Stimulated activated naive CD4-positive, alpha-beta T cell treated with Interleukin-2 at 50 U/mL for 16 hours (primary cell): ENCODE measurements at places on chromosomes 6 and 20.

DNA sequence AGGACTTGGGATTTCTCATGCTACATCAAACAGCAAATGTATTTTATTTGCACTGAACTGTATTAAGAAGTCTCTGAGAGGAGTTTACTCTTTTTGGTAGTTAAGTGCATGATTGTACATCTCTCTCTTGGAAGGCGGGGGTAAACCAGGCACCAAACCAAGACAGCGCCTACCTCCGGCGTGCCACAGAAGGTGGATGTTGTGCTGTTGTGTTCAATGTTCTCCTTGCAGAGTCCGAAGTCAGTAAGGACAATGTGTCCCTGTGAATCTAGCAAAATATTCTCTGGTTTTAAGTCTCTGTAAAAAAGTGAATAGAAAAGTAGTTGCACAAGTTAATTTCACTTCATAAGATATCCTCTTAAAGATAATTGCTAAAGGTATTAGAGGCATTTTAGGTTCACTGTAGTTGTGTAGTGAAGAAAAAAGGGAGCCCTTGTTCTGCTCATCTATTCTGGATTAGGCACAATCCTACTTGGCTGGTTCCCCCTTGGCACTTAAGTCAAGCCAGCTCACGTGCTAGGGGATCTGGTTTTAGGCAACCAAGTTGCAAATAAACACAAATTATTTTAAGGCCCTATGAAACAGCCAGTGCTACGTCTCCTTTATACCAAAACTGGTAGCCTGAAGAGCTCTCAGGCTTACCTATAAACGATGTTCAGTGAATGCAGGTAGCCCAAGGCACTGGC lies 119.7 kb upstream of the SLC2A12 start:
- DNase-seq, result no peak

- no peak for DNase-seq
Observed at GRCh38 chr6:147577488-147577887, 69.0 kb downstream of the SAMD5 start.

DNA sequence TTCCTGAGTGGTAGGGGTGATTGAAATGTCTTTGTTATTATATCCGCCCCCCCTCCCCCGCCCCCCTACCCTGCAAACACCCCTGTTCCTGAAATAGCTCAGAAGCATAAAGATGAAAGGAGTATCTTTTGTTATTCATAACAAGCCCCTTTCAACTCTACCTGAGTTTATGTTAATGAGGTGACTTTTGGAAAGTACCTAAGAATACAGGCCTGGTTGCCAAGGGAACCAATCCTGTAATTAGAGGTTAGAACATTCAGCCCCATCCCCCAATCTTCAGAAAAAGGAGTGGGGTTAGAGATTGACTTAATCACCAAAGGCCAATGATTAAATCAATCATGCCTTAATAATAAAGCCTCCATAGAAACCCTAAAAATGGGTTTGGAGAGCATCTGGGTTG lies 979.2 kb upstream of the GJE1 start:
- peak; percentile 27 for DNase-seq

GRCh38 chr6:166599205-166599604 lies 12.7 kb upstream of the RAMACL start:
- DNase-seq, result no peak

DNA sequence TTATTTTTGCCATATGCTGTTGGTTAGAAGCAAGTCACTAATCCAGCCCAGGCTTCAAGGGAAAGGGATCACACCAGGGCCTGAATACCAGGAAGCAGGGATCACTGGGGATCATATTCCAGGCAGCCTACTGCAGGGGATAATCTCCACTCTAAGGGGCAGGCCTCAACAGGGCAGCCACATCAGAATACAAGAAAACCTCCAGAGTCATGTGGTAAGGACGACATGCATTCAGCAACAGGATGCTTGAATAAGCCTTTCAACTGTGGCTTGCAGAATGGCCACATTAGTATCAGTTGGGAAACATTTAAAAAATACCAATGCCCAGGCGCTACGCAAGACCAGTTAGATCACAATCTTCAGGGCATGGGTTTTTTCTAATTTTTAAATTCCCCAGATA lies 109.1 kb downstream of the LY86 start:
- DNase-seq, result no peak

- no peak for DNase-seq
Observed at GRCh38 chr6:87543696-87544473, 45.9 kb downstream of the RARS2 start.

- peak; percentile 21 for DNase-seq
Observed at GRCh38 chr20:57708694-57709673, 831 bp downstream of the PMEPA1 start.

GRCh38 chr6:34202329-34203201 lies 34.1 kb upstream of the HMGA1 start:
- DNase-seq, result no peak

DNA sequence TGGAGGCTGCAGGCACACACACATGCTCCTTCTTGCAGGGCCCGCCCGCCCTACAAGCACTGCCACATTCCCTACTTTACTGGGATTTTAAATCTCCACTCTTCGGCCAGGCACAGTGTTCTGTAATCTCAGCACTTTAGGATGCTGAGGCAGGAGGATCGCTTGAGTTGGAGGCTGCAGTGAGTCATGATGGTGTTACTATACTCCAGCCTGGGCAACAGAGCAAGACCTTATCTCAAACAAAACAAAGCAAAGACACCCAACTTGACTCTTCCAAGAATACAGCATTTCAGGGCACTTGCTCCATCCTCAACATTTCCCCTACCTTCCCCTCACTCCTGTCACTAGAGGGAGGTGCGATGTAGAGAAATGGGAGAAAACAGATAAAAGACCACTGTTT lies 194.0 kb downstream of the MYLK4 start:
- DNase-seq, result no peak
